ENCODE measurements at places on chromosomes 2 and 18. TPM values are rescaled to one million over a fixed set of nuclear protein-coding genes. Genes with fewer than 3 reads are reported as not detected.

FSIP2 gene
- 0.24 TPM for total RNA-seq

L3MBTL4 gene
- total RNA-seq = 4.8 TPM

SLC30A3 gene
- total RNA-seq = not detected

FAM124B gene
- total RNA-seq = 0.36 TPM

ZAP70 gene
- 0.76 TPM for total RNA-seq

GRCh38 chr18:48393776-48394175 is 15.4 kb downstream of the ZBTB7C start:
- no peak for ATAC-seq

- ATAC-seq = no peak
Measured at GRCh38 chr2:231914077-231914690, 12.0 kb downstream of the NPPC start.

DNA sequence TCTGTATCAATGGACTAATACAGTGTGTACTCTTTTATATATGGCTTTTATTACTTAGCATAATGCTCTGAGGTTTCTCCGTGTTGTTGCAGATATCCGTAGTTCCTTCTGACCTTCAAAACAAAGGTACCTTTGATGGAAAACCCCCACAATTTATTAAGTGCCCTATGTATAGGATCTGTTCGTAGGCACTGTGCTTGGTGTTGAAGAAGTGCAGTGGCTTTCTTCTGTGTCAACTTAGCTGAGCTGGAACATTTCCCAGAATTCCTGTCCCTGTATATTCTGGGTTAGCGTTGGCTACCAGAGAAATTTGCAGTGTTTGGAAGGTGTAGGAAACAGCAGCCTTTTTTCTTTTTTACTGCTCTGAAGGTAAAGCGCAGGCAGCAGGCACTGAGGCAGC is 56.3 kb upstream of the MSH2 start:
- no peak for ATAC-seq

- ATAC-seq = no peak
Measured at GRCh38 chr2:100509066-100509465, 38.8 kb downstream of the NMS start.

DNA sequence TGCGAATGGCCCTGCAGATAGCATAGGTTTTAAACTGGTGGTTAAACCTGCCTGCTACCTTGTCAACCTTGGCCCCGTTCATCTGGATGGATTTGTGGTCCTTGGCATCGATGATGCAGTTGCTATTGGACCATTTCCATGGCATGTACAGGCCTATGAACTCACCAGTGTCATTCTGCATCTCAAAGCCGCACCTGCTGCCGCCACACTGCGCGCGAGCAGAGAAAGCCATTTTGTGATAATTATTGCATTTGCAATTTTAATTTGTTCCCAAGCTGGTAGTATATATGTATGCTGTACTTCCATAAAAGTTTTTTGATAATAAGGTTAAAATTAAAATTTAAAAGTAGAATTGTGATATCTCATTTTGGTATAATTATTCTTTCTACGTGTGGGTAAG is 94.8 kb upstream of the UXS1 start:
- ATAC-seq = no peak

GRCh38 chr2:190717764-190718651 is 69.1 kb downstream of the NAB1 start:
- no peak for ATAC-seq

All from esophagus mucosa (tissue), 1 donor.